Activated naive CD4-positive, alpha-beta T cell treated with anti-CD3 and anti-CD28 coated beads for 36 hours (primary cell): ENCODE measurements at places on chromosomes 3 and 15. TPM values are rescaled to one million over a fixed set of nuclear protein-coding genes. Genes with fewer than 3 reads are reported as not detected.

Gene XIRP1
- total RNA-seq, result 0.62 TPM

GRCh38 chr15:53223815-53224214 lies 433.7 kb upstream of the ONECUT1 start:
- DNase-seq, result no peak
- H3K4me1 ChIP-seq, result no peaks in the 10 kb centered on the region
- peaks cover 2% of the 10 kb centered on the region for H3K27me3 ChIP-seq
- no peaks in the 10 kb centered on the region for H3K36me3 ChIP-seq

- no peak overlapping the region for H3K4me3 ChIP-seq
- no peak for DNase-seq
- H3K27me3 ChIP-seq, result no peaks in the 10 kb centered on the region
- peaks cover 18% of the 10 kb centered on the region for H3K4me1 ChIP-seq
Measured at GRCh38 chr15:98889930-98890695, 117.5 kb downstream of the PGPEP1L start.

DNA sequence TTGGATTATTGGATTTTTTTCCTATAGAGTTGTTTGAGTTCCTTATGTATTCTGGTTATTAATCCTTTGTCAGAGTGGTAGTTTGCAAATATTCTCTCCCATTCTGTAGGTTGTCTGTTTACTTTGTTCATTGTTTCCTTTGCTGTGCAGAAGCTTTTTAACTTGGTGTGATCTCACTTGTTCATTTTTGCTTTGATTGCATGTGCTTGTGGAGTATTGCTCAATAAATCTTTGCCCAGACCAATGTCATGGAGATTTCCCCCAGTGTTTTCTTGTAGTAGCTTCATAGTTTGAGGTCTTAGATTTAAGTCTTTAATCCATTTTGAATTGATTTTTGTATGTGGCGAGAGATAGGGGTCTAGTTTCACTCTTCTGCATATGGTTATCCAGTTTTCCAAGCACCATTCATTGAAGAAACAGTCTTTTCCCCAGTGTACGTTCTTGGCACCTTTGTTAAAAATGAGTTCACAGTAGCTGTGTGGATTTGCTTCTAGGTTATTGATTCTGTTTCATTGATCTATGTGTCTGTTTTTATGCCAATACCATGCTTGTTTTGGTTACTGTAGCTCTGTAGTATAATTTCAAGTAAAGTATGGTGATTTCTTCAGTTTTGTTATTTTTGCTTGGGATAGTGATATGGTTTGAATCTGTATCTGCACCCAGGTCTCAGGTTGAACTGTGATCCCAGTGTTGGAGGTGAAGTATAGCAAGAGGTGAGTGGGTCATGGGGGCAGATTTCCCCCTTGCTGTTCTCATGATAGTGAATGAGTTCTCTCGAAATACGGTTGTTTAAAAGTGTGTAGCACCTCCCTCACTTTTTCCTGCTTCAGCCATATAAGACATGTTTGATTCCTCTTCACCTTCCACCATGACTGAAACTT lies 46.1 kb upstream of the TNFSF10 start:
- no peaks in the 10 kb centered on the region for H3K27me3 ChIP-seq
- H3K27ac ChIP-seq, result no peak overlapping the region
- H3K4me3 ChIP-seq, result no peak overlapping the region
- DNase-seq, result no peak
- H3K36me3 ChIP-seq, result no peaks in the 10 kb centered on the region
- peaks cover 15% of the 10 kb centered on the region for H3K4me1 ChIP-seq

GRCh38 chr3:12996181-12996506 lies 77.1 kb downstream of the IQSEC1 start:
- H3K36me3 ChIP-seq, result peaks cover 7% of the 10 kb centered on the region
- peaks cover 67% of the 10 kb centered on the region for H3K4me1 ChIP-seq
- H3K4me3 ChIP-seq, result no peak overlapping the region
